ENCODE measurements at places on chromosomes 11 and 22.

- no peak for DNase-seq
Measured at GRCh38 chr11:63572026-63572688, 9.0 kb upstream of the PLAAT2 start.

GRCh38 chr11:9660886-9661285 is 3.0 kb upstream of the SWAP70 start:
- DNase-seq, result no peak

- no peak for DNase-seq
Measured at GRCh38 chr22:32583921-32584335, 109.3 kb downstream of the FBXO7 start.

GRCh38 chr11:73030130-73030529 is 112.0 kb downstream of the FCHSD2 start:
- DNase-seq, result no peak

DNA sequence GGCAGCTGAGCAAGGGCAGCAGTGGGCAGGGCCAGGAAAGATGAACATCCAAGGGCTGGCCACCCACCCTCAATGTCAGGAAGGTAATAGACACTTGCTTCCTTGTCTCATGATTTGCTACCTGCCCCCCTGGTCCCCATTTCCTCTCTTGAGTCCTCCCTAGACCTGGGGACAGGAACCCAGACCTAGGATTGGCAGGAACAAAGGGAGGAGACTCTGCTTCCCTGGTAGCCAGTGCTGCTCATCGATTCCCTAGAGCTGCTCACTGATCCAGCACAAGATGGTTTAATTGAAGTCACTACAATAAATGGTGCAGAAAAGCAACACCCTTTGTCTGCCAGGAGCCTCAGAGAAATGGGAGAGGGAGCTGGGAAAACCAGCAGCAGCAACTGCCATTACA is 67.8 kb upstream of the CHST1 start:
- no peak for DNase-seq

DNA sequence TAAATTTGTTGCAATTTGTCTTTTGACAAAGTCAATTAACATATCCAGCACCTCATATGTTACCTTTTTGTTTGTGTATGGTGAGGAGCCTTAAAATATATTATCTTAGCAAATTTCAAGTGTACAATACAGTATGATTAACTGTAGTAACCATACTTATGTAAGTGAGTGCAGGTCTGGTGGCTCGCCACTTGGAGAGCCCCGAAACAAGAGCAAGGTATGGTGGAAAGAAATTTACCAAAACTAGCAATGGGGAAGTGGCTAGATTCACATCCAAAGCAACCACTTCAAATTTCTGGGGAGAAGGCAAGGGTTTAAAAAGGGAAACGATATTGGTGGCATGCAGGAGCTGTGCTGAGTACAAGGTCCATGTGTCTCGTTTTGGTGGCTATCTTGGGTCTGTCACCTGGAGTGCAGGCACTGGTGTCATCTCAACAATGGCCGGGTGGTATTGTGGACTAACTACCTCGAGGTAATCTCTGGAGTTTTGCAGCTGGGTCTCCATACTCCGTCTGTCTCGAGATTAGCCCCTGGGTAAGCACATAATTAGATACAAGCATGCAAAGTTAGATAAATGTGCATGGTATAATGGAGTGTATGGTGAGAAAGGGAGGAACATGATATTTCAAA is 8.2 kb upstream of the FNBP4 start:
- no peak for DNase-seq

GRCh38 chr11:106621484-106621883 is 396.8 kb downstream of the GUCY1A2 start:
- no peak for DNase-seq

DNA sequence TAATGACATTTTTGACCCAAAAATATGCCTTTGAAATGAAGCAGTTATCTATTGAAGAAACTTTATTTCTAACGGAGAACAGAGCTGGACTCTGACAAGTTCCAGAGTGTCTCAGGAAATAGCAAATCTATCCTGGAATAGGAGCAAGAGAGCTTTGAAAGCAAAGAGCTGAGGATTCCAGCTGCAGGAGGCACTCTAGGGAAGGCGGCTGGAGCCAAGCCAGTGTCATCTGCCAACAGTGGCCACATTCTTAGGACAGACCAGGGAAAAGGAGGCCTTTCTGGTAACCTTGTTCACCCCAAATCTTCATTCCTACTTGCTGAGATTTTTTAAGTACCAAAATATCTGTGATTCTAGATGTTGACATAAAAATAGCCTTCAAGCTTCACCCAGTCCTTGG is 493.5 kb upstream of the B3GAT1 start:
- no peak for DNase-seq

GRCh38 chr11:62669420-62670161 is 1.9 kb upstream of the UQCC3 start:
- no peak for DNase-seq

DNA sequence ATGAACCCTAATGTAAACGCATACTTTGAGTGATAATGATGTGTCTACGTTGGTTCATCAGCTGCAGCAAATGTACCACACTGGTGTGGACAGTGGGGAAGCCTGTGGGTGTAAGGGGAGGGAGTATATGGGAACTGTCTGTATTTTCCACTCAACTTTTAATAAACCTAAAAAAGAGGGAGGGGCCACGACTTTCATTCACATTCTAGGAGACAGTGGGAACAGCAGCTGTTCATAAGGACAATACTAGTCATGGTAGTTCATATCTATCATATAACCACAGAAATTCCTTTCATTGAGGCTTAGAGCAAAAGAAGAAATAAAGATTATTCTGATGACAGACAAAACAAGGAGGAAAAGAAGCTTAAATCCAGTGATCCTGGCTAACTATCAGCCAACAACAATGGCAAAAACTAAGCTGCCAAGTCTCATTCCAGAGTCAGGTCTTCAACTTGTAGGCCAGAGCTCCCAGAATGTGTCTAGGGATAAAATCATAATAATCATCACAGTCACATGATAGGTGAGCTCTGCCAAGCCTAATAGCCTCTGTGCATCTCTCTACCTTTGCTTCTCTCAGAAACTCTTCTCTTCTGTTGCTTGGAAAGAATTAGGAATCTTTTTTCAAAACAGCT is 59.4 kb upstream of the CHRM4 start:
- DNase-seq, result no peak

DNA sequence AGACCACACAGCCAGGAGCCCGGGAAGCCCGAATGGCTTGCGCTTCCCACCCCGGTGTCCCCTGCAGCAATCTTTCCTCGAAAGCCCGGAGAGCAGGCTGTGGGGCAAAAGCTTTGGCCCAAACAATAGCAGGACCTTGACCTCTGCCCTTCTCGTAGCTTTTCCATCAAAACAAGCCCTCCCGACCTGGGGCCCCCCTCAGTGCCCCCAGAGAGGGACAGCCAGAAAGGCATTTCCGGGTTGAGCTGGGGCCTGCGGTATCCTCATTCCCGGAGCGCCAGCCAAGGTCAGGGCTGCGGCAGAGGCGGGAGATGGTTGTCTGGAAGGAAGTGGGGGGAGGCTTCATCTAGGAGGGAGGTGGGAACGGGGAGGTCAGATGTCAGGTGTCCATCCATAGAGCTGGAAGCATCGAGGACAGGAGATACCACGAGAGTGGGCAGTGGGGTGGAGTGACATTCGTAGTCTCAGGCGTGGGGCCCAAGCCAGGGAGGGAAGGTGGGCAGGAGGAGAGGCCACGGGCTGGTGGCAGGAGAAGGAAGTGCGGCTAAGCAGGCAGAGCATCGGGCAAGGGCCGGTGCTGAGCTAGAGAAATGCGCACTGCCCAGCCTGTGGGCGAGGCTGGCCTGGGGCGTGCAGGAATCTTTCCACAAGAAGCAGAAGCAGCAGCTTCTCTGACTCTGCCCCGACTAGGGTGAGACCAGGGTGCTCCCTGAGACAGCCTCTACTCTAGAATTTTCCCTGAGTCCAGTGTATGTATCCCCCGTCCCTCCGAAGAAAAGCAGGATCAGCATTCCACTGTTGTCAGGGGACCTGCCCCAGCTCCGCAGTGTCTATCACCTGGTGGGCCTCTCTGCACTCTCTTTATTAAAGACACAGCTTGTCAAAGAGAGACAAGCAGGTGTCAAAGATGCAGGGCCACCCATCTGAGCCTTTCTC is 14.3 kb downstream of the PDGFB start:
- no peak for DNase-seq
